ENCODE measurements at places on chromosomes 13 and 19. TPM values are rescaled to one million over a fixed set of nuclear protein-coding genes. Genes with fewer than 3 reads are reported as not detected.

Gene GARIN5A
- total RNA-seq, result 0.51 TPM

Gene PAK4
- total RNA-seq, result 6.8 TPM

Gene SLC25A41
- not detected for total RNA-seq

Gene LGALS14
- not detected for total RNA-seq

Gene SPACA4
- total RNA-seq, result under 0.01 TPM

Gene MYPOP
- total RNA-seq, result 0.53 TPM

DNA sequence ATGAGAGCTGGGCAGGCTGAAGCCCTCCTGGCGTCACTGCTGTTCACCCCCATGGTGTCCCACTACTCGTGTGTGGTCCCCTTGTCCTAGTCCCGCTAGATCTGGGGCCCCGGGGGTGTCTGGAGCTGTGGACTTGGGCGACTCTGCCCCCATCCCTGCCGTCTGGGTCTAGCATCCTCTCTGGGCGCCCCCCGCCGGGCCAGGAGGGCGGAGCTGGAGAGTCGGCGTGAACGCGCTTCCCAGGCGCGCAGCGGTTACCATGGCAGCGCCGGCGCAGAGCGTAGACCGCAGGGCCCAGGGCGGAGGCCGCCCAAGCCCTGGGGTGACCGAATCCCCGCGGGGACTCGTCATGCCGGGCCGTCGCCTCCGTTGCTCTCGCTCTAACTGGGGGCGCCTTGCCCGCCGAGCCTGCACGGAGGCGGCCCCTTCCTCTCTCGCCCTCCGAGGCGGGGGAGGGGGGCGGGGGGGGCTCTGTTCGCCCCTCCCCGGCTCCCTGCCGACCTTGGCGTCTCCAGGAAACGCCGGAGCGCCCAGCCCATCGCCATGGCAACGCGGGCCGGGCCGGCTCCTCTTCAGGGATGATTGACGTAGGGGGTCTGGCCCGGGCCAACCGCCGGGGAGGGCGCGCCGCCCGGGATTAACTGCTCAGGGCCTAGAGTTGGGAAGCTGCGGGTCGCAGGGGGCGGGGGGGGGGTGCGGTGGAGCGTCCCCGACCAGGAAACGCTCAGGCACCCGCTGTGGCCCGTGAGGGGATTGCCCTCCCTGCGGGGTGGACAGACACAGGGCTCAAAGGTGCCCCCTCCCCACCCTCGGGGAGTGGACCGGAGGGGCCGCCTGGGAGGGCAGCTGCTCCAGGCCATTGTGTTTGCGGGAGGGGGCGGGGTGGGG is 8.9 kb downstream of the ISYNA1 start:
- DNase-seq, result peak; percentile 37

GRCh38 chr13:46595136-46595884 is 42.3 kb downstream of the LRCH1 start:
- peak; percentile 90 for DNase-seq

DNA sequence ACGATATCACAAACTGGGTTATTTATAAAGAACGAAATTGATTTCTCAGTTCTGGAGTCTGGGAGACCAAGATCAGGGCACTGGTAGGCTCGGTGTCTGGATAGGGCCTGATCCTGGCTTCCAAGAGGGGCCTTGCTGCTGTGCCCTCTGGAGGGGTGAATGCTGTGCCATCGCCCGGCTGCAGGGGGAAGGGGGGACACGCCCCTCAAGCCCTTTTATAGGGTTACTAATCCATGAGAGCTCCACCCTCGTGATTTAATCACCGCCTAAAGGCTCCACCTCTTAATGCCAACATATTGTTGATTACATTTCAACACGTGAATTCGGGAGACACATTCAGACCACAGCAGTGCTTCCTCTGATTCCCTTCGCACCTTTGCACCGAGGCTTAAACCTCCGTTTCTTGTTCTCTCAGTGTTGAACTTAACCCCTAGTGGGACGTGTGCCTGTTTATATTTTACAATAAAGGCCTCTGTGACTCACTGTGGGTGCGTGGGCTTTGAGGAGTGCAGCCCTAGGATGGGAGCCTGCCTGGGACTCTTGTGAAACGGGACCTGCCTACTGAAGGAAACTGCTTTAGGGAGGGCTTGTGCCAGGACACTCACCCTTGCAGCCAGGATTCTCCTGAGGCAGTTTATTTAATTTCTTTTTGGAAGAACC is 52.4 kb upstream of the SPATA13 start:
- no peak for DNase-seq

DNA sequence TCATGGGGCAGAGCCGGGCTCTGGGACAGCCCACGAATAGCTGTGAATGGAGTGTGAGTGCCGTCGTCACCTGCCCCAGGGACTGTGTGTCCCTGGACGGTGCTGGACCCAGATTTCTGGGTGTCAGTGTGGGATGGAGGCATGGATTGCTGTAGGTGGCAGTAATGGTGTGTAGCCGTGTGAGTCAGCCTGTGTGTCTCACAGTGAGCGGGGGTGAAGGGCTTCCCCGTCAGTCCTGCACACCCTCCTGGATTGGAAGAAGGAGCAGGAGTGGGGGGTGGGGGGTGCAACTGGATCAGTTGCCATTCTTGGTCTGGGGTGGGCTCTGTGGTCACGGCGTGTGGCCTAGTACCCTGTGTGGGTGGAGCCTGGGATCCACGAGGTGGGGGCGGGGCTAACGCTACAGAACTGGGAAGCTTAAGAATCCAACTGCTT is 6.5 kb upstream of the LTBP4 start:
- DNase-seq, result peak; percentile 68

DNA sequence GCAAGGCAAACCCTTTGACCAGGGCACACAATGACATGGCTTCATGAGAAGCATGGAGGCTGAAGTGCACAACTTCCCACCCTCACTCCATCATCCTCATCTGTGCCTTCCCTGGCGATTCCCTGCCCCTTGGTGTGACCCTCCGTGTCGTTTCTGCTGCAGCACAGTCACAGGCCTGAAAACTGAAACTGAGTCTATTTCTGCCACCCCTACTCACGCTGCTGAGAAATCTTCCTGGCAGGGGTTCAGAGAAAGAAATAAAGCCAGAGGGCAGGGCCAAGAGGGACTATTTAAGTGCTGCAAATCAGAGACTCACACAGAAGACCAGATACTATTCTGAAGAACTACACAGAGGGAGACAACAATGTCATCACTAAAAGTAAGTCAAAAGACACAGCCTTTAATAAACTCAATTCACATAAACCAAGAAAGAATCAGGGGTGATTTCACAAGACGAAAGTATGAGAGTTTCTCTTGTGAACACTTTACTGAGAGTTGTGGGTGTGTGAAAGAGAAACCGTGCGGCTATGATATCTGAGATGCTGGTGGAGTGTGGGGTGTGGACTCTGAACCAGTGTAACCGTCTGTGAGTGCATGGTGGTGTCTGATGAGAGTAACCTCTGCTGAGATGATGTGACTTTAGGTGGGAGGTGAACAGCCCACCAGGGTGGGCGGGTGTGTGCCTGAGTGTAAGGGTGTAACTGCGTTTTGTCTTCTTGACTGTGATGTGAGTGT is 23.5 kb downstream of the LGALS16 start:
- DNase-seq, result no peak

DNA sequence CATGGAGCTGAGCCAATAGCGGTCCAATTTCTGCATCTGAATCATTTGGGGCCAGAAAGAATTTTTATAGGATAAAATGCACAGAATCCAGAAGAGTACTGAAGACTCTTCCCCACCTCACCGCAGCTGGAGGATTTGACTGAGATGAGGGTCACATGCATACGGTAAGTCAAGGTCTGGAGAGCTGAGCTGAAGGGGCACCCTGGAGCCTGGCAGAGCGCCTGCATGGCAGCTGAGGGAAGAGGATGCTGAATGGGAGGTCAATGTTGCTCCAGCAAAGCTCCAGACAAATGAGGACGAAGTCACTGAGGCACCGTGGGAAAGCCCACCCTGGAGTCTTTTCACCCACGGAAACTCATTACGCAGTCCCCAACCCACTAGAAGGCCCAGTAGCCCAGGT is 43.4 kb upstream of the ATP12A start:
- DNase-seq, result no peak

- no peak for DNase-seq
Measured at GRCh38 chr19:41426116-41426841, 895 bp downstream of the B3GNT8 start.

DNA sequence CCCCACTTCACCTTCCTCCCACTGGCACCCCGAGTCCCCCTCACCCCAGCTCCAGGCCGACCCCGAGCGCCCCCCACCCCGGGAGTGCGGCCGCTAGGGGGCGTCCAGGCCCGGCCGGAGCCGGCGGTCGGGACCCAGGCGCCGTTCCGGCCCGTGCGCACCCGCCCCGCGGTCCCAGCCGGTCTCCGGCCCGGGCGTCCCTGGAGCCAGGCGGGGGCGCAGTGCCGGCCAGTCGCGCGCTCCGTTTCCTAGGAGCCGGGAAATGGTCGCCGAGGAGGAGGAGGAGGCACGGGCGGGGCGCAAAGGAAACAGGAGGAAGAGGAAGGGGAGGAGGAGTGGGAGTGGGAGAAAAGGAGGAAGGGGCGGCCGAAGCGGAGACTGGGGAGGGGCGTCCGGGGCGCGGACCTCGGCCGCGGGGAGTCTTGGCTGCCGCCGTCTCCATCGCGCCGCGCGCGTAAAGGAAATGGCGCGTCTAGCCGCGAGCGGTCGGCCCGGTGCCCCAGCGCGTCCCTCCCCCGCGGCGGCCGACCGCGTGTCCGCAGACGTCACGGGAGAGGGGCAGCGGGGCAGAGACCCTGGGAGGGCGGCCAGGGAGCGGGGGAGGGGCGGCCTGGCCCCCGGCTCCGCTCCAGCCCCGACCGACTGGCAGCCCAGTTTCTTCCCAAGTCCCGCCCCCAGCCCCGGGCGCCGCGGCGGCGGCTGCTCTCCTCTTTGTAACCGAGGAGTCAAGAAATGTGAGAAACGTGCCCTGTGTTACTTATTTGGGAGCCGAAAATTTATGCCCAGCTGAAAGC is 1.1 kb upstream of the KCTD15 start:
- peak; percentile 63 for DNase-seq

DNA sequence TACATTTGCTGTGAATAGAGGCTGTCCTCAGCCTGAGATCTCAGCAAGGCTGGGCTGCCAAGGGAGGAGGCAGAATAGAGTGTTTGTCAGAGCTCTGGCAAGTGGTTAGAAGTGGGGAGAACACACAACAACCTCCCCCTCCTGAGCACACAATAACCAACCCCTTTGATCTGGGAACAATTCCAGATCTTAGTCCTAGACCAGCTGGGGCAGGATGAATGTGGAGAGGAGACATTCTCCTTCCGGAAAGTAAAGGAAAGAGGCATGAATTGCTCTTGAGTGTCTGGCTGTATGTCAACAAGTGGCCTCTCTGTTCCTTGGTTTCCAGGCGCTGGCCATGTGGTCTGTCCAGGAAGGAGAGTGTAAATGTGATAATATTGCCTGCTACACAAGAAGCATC is 114.9 kb upstream of the TMTC4 start:
- DNase-seq, result peak; percentile 8

GRCh38 chr13:54424344-54424743 is 1395.7 kb downstream of the OLFM4 start:
- no peak for DNase-seq

GRCh38 chr19:38684078-38684861 is 36.8 kb downstream of the ACTN4 start:
- DNase-seq, result peak; percentile 94

- DNase-seq, result no peak
Measured at GRCh38 chr13:96617528-96617927, 376.7 kb downstream of the OXGR1 start.

DNA sequence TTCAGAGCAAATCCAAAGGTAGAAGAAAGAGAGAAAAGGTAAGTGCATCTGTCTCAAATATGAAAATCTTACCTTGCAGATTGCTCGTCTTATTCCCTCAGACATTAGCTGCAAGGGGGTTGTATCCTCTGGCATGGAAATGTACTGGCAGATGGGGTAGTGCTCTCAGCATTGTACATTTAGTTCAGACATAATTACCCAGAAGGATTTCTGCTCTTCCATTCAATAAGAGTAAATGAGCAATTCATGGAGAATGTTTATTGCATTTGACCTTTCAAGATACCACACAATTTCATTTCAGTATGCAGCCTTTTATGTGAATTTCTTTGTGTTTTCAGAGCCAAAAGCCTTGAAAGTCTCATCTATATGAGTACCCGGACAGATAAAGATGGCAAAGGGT is 63.8 kb downstream of the SCEL start:
- DNase-seq, result no peak

GRCh38 chr13:40484974-40485373 is 181.5 kb downstream of the FOXO1 start:
- no peak for DNase-seq

DNA sequence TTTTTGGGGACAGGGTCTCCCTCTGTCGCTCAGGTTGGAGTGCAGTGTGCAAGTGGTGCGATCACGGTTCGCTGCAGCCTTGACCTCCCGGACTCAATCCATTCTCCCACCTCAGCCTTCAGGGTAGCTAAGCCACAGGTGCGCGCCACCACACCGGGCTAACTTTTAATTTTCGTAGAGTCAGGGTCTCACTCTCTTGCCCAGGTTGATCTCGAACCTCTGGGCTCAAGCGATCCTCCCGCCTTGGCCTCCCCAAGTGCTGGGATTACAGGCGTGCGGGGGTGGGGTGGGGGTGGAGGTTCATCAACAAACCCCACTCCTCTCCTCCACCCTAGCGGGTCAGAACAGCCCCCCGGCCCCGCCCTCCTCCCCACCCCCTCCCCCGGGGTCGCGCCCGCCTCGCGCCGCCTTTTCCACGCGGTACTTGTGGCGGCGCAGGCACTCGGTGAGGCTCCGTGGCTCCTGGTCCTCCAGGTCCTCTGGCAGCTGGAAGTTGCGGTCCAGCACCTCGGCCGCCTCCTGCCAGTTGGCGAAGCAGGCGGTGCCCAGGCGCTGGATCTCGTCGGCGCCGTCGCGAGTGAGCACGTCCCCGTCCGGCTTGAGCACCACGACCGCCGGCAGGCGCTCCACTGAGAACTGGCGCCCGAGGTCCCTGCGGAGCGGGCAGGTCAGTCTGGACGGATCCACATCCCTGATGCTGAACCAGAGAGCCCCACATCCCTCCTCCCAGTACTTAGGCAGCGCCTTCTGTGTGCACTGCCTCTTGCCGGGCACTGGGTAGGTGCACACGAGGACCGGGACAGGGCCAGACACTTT is 5.2 kb downstream of the NXNL1 start:
- DNase-seq, result no peak

DNA sequence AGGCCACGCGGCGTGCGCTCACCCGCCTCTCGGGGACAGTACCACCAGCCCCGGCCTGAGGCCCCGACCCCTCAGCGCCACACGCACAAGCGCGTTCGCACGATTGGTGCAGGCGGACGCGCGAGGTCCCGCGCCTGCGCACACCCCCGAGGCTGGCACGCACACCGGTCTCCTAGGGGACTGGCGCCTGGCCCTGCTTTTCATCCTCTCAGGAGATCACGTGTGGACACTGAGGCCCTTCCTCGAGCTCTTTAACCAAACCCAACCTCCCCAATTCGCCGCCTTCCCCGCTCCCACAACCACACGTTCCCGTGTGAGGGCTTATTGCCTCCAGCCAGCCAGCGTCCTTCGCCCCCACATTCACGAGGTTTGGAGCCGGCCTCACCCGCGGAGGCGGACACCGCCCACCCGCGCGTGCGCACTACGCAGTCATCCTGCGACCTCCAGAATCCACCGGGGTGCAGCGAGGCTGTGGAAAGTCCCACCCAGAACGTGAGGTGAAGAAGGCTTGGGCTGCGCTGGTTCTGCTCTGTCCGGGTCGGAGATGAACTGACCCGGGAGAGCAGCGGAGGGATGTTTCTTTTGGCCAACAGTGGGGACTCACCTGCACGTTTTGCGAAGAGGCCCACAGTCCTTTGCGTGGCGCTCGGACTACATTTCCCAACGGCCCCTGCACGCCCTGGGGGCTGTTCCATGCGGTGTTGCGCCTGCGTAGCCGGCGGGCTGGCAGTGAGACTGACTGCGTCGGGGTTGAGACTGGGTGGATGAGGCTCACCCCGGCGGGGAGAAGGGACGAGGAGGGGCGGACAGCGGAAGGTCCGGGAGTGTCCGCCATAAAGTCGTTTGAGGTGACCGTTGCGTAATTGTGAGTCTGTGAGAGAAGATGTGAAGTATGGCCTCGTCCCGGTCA is 539 bp upstream of the ZNF667 start:
- DNase-seq, result peak; percentile 86
